Astrocyte of the spinal cord (primary cell): ENCODE measurements at places on chromosomes 4 and X.

DNA sequence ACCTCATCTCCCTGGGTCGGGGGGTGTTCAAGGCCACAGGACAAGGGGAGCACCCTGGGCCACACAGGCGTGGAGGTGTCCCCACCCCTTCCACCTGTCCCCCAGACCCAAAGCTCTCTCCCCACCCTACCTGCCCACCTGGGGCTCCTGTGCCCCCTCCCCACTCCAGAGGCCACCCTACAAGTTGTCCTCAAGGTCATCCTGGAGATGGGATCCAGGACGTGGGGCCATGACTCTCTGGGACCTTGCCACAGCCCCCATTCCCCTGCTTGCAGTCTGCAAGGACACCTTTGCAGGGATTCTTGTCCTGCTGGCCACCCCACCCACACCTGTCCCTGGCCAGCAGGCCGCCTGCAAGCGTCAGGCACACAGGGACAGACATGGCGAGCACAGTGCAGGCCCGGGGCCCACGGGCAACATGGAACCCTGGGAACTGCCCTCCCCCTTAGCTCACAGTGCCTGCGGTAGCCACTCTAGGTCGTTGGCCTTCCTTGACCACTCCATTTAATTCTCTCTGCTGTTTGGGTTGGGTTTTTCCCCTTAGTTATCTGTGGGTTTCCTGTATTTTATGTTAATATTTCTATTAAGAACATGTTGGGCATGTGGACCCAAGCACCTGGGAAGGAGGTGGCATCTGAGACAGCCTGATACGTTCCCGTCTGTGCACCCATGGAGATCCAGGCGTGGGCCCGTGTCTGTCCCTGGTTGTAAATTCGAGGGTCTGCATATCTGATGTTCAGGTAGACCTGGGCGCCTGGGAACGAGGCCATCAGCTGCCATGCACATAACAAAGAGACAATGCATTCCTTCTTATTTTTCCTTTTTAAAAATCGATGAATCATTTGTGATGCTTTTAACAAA, 197.5 kb downstream of the AFAP1 start:
- no peak for DNase-seq

GRCh38 chr4:37968747-37969146, 8.5 kb downstream of the PTTG2 start:
- no peak for DNase-seq

GRCh38 chrX:105101378-105101777, 119.1 kb downstream of the TEX13A start:
- DNase-seq, result no peak

DNA sequence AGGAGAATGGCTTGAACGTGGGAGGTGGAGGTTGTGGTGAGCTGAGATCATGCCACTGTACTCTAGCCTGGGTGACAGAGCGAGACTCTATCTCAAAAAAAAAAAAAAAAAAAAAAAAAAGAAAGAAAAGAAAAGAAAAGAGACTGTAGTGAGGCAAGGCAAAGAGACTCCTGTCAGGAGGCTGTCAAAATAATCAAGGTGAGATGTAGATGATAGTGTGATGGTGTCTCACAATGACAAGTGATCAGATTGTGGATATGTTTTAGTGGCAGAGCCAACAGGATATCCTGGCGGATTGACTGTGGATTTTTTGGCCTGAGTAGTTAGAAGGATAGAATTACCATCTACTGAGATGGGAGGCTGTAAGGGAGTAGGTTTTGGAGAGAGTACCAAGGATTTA, 12.6 kb downstream of the TRPC5OS start:
- DNase-seq, result no peak

DNA sequence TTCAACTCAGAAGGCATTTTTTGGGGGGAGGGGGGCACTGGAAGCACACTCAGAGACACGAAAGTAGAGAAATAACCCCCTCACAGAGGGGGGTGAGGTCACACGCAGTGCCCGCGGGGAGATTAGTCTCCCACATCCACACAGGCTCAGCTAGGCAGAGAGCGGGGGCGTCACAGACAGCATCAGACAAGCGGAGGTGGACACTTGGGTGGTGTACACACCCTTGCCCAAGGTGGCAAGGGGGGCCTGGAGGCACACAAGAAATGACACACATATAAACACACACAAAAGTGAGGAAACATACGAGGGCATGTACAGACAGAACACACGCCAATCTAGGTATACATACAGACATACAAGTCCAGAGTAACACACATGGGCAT, 637 bp upstream of the SYN1 start:
- no peak for DNase-seq

DNA sequence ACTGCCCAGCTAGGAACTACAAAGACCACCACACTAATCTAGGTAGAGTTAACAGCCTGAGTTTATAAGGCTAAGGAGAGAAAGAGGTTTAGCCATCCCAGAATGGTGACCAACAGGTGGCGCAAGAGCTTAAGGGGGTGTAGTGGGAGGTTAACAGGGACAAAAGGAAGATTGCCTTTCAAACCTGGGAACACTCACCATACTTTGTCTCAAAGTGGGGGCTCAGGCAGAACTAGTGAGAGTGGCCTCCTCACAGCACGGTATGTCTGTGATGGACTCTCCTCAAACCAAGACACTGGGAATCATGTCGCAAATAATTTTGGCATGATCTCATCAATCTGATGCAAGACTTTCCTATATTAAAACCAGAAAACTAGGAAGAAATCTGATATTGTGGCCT, 23.4 kb downstream of the CCNI start:
- DNase-seq, result no peak

- DNase-seq, result no peak
These were observed 3.4 kb downstream of the AIFM1 start for GRCh38 chrX:130162094-130162735.

DNA sequence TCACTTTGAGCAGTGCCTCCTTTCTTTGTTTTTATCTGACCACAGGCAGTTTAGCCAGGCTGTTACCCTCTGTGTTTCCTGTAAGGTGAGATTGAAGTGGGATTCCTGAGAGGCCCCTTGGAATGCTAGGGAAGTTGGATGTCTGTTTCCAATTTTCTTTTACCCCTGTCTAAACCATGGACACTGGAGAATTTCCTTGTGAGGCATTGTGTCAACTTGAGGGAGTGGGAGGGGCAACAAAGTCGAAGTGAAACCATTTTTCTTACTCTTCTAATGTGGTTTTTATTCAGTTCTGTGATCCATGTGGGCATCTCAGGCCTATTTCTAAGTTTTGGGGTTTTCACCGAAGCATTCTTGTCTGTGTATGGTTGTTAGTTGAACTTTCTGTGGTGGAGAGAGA, 296.1 kb upstream of the UGT8 start:
- DNase-seq, result no peak

DNA sequence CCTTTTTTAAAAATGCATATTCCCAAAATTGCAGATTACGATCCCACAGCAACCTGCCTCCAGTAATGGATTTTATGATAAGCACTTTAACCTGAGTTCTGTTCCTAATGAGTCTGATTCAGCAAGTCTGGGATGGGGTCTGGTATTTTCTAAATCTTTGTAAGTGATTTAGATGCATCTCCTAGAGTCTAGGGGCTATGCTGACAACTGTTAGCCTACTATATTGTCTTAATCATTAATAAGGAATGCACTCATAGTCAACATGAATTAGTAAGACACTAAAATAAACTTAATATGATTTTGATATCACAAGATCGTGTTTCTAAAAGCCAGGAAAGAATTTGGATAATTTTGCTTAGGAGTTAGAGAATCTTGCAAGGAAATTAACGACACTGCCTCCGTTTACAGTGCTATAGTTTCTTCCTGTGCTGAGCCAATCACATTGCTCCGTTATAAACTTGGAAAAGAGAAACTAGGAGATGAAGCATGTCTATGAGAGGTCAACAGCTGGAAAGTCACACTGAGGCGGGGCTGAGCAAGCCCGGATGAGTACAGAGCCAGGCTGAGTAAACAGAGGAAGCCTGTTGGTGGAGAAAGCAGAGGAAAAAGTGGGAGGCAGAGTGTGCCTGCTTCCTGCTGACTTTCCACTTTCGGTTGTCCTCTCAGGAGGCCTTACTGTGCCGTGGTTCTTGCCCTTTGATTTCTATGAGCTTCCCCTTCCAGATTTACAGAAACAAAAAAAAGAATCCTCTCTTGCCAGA, 5.4 kb downstream of the SCARB2 start:
- peak; percentile 86 for DNase-seq

- no peak for DNase-seq
These were observed 165.2 kb upstream of the SLC7A11 start for GRCh38 chr4:138407329-138407728.

GRCh38 chrX:10022580-10023245, 55.6 kb downstream of the CLDN34 start:
- DNase-seq, result peak; percentile 68

DNA sequence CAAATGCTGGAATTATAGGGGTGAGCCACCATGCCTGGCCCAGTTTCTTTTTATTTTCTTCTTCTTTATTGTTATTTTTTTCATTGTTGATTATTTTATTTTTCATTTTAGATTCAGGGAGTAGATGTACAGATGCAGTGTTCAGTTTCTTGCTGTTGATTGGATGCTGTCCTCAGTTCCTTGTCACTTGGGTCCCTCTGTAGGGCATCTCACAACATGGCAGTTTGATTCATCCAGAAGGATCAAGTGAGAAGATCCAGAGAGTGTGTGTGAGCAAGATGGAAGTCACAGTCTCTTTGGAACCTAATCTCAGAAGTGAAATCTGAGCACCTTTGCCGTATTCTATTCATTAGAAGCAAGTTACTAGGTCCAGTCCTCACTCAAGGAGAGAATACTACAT, 20.9 kb downstream of the HMGB3 start:
- no peak for DNase-seq

DNA sequence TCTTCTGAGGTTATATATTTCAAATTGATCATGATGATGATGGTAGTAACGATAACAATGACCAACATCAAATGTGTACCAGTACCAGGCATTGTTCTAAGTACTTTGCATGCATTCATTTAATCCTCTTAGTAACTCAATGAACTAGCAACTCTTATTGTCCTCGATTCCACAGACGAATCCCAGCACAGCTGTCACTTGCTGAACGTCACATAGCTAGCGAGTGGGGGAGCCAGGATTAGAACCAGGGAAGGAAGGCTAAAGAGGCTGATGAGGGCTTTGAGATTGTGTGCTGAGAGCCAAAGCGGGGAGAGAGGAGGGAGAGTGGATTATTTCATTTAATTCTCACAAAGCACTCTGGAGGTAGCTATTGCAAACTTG, 103.6 kb downstream of the PHOX2B start:
- no peak for DNase-seq

- no peak for DNase-seq
These were observed 1.1 kb upstream of the CHST7 start for GRCh38 chrX:46572340-46572936.

DNA sequence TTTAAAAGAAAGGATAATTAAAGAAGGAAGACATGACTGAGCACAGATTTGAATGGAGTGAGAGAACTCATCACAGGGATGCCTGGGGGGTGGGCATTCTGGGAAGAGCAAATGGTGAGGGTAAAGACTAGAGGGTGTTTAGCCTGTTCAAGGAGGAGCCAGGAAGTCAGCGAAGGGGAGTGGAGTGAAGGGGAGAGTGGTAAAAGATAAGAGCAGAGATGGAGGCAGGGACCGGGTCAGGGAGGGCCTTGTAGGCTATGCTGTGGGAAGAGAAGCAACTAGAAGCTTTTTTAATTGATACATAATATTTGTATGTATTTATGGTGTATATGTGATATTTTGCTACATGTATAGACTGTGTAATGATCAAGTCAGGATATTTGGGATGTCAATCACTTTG, 2.2 kb upstream of the VGLL1 start:
- DNase-seq, result no peak

GRCh38 chrX:133374874-133375387, 40.4 kb downstream of the GPC4 start:
- DNase-seq, result no peak

GRCh38 chrX:47226531-47227333, 6.1 kb upstream of the USP11 start:
- DNase-seq, result no peak

- DNase-seq, result no peak
These were observed 53.5 kb downstream of the SMAD1 start for GRCh38 chr4:145535202-145535601.

DNA sequence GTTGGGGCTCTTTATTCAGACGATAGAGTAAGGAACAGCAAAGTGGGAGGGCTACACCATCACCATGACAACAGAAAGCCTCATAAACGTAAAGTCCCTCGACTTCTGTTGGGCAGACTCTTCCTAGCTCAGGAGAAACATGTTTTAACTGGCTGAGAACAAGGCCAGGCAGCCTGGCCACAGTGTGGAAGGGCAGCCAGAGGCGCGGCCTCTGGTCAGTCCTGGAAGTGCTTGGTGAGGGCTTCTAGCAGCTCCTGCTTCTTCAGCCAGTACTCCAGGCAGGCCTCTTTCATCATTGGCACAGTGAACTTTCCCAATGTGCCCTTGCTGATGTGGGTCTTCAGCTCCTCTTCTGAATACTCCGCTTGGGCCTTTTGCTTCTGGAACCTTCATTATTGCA, 690.9 kb downstream of the PCDH19 start:
- DNase-seq, result no peak
